ENCODE measurements at places on chromosomes 16 and 17. TPM values are rescaled to one million over a fixed set of nuclear protein-coding genes. Genes with fewer than 3 reads are reported as not detected.

- H3K4me3 ChIP-seq = no peak overlapping the region
- H3K27ac ChIP-seq = no peak overlapping the region
- peaks cover 29% of the 10 kb centered on the region for H3K4me1 ChIP-seq
- H3K36me3 ChIP-seq = peaks cover 44% of the 10 kb centered on the region
Measured at GRCh38 chr17:4127555-4127954, 15.3 kb downstream of the ZZEF1 start.

Gene CSF3
- total RNA-seq = not detected

Gene MPV17L
- total RNA-seq = not detected

- no peaks in the 10 kb centered on the region for H3K27me3 ChIP-seq
- peak overlapping the region; percentile 89 for H3K27ac ChIP-seq
- DNase-seq = no peak
- H3K4me3 ChIP-seq = peak overlapping the region; percentile 85
Measured at GRCh38 chr16:30094541-30095165, 1.4 kb downstream of the YPEL3 start.
